ENCODE measurements at places on chromosomes 16 and 17.

DNA sequence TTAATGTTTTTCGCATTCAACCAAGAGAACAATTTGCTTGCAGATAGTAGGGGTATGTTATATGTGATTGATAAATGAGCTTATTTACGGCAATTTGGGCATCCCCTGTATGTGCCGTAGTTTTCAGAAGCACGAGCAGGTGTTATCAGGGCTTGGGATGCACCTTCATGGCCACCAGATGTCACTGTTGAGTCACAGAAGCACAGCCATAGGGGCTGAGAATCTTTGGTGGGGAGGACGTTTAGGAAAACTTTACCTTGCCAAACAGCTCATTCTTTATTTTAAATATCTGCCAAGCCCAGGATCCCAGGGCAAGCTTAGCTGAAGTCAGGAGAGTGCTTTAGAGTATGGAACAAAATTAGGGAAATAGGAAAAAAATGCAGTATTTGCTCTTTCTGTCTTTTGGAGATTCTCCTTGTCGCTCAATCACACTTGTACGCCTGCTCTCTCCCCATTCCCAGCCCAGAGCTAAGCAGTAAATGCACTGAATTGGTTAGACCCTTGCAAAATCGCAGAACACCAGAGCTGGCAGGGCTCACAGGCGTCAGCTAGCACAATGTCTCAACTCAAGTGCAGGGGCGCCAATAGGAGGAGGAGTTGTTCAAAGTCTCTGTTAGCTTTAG lies 93.6 kb upstream of the MPHOSPH6 start:
- no peaks in the 10 kb centered on the region for H3K4me1 ChIP-seq
- H3K36me3 ChIP-seq, result no peaks in the 10 kb centered on the region
- DNase-seq, result peak; percentile 36
- H3K27me3 ChIP-seq, result peaks cover 4% of the 10 kb centered on the region

DNA sequence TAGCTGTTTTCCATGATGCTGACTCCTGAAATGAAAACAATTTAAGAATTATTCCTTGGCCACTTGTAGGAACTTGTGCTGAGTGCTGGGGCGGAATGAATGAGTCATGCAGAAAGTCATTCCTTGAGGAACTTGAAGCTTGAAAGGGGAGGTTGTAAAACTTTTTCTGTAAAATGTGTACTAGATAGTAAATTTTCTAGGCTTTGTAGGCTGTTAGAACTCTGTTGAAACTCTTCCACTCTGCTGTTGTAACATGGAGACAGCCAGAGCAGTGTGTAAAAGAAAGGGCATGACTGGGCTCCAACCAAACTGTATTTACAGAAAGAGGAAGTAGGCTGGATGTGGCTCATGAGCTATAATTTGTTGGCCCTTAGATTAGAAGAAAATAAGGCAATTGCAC lies 46.1 kb downstream of the ABCA8 start:
- H3K27me3 ChIP-seq, result no peaks in the 10 kb centered on the region
- H3K4me1 ChIP-seq, result no peaks in the 10 kb centered on the region
- H3K27ac ChIP-seq, result no peak overlapping the region
- no peak overlapping the region for H3K4me3 ChIP-seq

- H3K27ac ChIP-seq, result no peak overlapping the region
- no peak overlapping the region for H3K4me3 ChIP-seq
- no peaks in the 10 kb centered on the region for H3K36me3 ChIP-seq
- H3K27me3 ChIP-seq, result no peaks in the 10 kb centered on the region
- no peak for DNase-seq
Measured at GRCh38 chr17:61362396-61362795, 37.2 kb upstream of the TBX2 start.

GRCh38 chr16:27529962-27530361 lies 19.8 kb downstream of the GTF3C1 start:
- peaks cover 15% of the 10 kb centered on the region for H3K36me3 ChIP-seq
- no peak overlapping the region for H3K4me3 ChIP-seq
- no peak for DNase-seq

DNA sequence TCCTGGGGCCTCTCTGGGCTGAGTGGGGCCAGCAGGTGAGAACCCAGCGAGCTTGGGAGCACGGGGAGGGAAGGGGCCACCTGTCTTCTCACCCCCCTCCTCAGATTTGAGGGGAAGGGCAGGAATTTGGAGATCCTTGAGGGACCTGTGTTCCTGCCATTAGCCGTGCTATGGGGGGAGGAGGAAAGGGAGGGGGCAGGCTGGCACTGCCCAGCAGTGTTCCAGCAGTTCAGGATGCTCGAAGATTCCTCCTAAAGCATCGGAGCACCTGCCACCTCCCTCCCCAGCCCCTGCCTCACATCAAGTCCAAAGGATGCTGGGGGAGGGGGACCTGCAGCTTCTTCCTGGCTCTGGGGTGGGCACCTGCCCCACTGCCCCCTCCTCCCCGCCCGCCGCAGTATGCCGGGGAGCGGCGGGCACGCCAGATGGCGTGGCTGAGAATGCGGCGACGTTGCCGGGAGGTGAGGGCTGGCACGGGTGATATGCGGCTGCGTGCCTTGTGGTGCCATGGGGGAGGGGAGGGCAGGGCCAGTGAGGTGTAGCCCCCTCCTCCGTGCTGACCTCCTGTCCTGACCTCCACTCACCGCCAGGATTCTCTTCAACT lies 4.7 kb upstream of the NEUROD2 start:
- H3K4me3 ChIP-seq, result no peak overlapping the region
- H3K27ac ChIP-seq, result no peak overlapping the region
- DNase-seq, result no peak
- H3K27me3 ChIP-seq, result no peaks in the 10 kb centered on the region
- no peaks in the 10 kb centered on the region for H3K4me1 ChIP-seq
